LoVo (cell line): ENCODE measurements at places on chromosomes 5 and 9.

DNA sequence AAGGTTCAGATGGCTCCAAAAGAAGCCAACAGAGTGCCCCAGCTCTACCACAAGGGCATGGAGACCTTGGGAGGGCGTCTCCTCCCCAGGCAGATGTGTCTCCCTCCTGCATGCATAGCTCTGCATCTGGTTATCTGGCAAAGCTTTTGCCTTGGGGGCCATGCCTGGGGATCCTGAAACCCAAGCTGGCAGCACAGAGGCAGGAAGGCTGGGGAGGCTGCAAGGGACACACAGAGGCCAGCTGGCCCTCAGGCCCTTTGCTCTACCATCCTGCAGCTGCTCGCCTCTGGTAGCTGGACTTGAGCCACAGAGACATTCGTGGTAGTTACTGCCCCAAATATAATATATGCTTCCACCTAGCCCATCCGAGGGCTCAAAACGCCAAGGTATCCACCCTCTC lies 3.9 kb downstream of the SEPTIN8 start:
- DNase-seq: no peak

GRCh38 chr9:97500263-97500662 lies 1.2 kb upstream of the TMOD1 start:
- DNase-seq: no peak

GRCh38 chr5:143629871-143630659 lies 181.9 kb upstream of the HMHB1 start:
- DNase-seq: no peak

DNA sequence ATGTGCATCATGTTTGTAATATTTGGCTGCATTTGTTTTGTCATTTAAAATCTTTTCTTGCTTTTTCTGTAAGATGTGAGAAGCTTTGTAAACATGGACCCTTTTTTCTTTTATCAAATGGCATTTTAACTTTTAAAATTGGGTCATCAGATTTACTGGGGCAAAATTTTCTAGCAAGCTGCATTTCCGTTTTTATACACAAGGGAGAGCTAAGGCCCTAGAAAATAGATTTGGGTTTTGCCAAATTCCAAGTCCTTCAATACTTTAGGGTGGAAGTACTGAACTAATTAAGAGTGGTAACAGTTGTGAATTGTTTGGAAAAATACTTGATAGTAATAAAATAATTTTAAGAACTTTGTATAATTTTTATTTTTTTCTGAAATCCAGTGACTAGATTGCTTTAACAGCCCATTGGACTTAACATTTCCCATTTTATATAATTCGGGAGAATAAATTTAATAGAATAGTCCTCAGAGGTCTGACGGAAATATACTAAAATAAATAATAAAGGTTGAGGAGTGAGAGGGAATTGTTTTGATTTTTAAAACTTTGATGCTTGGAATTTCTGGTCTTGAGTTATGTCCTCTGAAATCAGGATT lies 117.4 kb downstream of the SMARCA2 start:
- peak; percentile 13 for DNase-seq

GRCh38 chr5:151896031-151896691 lies 28.5 kb downstream of the GLRA1 start:
- peak; percentile 50 for DNase-seq

GRCh38 chr5:27325513-27325912 lies 287.1 kb upstream of the CDH9 start:
- DNase-seq: no peak

GRCh38 chr9:111356481-111357244 lies 26.6 kb upstream of the OR2K2 start:
- peak; percentile 66 for DNase-seq

GRCh38 chr5:85841653-85842052 lies 776.1 kb upstream of the COX7C start:
- no peak for DNase-seq

DNA sequence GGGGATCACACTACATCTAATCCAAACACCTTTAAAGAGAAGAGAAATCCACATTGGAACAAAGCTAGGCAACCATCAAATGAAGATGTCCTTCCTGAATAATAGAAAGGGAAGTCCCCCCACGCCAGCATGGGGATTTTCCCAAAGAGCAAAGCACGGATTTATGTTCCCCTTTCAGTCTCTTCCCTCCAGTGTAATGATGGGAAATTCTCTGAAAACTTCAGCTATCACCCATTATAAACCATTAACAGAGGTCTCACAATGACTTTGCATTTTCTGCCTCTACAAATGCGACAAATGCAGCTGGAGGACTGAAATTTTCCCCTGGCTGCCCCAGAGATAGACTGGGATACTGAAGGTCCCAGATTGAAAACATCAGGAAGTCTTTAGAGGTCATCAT lies 368.7 kb downstream of the EFNA5 start:
- no peak for DNase-seq

DNA sequence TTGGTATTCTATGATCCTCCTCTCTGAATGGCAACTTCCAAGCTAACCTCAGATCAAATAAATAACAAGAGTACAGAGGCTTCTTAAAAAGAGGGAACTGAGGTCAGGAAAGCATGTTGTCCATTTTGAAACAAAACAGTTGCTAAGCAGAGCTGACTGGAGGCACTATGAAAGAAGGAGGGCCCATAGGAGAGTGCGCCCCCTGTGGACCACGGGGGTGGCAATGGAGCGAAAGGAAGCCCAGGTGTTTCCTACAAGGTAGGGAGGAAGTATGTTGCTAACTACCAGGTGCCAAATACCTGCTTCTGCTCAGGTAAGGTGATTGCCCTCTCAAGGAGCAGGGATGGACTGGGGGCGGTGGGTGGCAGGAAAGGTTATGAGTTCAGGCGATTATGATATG lies 101.8 kb upstream of the MAST4 start:
- no peak for DNase-seq

- no peak for DNase-seq
Measured at GRCh38 chr5:61603211-61603908, 271.3 kb downstream of the ZSWIM6 start.

DNA sequence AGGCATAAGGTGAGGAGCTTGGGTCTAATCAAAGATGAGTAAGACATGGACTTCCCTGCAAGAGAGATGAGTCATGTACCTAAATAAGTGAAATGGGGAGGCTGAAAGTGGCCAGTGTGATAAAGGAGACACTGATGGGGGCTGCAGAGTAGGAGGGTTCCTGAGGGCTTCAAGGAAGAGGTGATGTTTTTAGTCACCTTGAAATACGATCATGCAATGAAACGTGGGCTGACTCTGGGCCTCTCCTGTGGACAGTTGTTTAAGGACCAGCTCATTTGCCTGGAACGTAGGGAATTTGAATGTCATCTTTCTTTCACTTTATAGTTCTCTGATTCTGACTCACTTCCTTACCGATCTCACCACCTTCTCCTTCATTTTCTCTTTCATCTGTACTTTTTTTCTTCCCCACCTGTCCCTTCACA lies 49.6 kb upstream of the CPLX2 start:
- DNase-seq: peak; percentile 9

DNA sequence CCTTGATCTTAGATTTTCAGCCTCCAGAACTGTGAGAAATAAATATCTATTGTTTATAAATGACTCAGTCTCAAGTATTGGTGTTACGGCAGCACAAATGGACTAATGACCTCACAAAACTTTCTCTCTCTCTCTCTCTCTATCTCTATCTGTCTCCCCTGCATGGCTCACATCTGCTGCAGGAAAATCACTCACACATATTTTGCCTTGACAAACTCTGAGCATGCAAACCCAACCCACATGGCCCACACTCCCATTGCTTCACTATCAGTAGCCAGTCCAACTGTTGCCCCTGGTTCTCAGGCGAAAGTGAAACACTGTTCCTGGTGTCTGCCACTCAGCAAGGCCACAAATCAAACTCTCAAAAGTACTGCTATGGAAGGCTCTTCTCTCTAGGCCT lies 66.4 kb upstream of the PIK3R1 start:
- no peak for DNase-seq
